ENCODE measurements at places on chromosomes 2 and 18. TPM values are rescaled to one million over a fixed set of nuclear protein-coding genes. Genes with fewer than 3 reads are reported as not detected.

SAG gene
- not detected for total RNA-seq

DNA sequence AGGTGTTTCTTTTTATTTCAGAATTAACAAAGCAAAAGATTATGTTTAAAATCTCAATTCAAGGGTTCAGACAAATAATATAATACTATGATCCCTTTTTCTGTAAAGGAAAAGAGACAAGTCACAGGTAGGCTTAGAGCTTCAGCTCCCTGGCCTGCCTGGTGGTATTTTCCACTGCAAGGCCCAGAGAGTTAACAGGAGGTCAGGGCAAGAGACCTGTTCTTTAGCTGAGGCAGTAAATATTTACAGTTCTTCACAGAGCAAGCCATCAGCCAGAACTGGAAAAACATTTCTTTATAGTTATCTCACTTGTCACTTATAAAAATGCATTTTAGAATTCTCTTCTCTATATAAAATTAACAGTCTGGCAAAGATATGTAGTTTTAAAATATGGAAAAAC lies 70.1 kb downstream of the EPG5 start:
- no peak for DNase-seq

DNA sequence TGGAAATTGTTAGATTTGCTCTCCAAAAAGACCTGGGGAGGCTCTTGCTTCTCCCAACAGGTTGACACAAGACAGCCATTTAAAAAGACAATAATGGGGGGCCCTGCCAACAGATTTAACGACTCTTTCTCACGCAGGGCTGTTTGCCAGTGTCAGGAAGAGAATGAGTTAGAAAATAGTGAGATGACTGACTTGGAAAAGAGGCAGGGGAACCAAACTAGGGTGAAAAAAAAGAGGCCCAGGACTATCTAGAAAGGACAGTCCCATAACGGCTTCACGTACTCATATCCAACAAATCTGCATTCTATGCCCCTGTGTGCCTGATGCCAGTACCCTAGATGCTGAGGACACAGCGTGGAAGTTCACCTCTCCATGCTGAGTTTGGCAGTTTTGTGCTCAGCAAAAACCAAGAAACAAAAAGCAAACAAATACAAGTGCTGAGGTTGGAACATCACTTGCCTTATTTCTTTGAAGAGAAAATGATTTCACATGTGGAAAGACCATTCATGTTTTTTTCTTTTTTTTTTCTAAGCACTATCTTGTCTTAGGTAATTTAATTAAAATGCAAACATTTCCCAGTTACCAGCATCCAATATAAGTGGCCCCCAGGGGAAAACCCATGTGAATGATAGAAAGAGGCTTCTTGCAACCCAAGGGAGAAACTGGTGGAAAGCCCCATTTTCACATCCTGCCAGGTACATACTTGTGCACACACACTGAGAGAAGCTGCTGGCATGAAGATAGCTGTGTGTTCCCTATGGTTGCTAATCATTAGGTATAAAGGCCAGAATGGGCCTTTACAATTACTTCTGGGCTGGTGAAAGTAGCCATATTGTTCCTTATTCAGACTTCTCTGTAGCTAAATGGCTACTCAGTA lies 10.6 kb upstream of the WIPF1 start:
- DNase-seq, result no peak

KCNK3 gene
- not detected for total RNA-seq

DNA sequence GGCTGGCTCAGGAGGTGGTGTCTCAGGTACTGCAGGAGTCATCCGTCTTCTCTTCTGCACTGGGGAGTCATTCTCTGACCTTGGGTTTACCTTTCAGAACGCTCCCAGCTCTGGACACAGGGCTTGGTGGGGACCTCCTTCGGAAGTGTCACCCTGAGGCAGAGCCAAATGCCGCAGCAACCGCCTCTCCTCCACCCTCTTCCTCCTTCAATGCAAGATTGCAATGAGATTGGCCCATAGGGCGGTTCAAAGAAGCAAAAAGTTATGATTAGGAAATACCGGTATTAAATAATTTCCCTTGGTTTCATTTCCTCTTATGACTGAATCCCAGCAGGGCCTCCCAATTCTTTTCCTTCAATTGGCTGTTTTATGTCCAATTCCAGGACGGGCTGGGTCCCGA lies 178.8 kb downstream of the ACKR3 start:
- peak; percentile 58 for DNase-seq

GALNT5 gene
- total RNA-seq, result 11.4 TPM

- no peak for DNase-seq
Measured at GRCh38 chr2:188096910-188097309, 194.8 kb upstream of the GULP1 start.

- no peak for DNase-seq
Measured at GRCh38 chr18:48228841-48229240, 180.3 kb downstream of the ZBTB7C start.

- DNase-seq, result no peak
Measured at GRCh38 chr18:79513381-79514081, 117.8 kb downstream of the NFATC1 start.

DNA sequence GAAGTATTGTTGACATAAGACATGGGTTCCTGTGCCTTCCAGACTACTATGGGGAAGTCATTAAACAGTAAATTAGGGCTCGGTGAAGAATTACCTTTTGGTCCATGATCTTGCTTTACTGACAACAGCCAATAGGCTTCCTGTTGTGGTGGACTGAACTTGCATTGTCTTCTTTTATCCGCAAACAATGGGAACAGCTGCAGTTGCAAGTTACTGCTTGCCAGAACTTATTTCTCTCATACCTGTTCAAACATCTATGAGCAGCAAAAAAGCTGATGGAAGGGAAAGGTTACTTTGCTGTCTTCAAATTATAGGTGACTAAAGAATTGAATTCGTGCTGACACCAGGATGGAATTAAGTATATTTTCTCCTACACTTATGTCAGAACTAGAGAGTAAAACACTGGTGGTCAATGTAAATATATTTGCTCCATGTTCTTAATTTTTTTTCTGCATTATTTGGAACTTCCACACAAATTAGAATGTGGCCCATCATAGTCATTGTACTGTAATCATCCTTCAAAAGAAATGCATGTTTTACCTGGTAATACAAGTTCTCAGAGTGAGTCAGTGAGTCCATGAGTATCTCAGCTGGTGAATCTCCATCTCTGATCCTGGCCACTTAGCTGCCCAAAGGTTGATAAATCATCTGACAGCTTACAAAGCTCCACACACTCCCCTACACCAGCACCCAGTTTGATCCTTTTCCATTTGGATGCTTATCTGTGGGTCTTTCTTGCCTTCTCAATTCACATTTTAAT lies 37.3 kb upstream of the RNF152 start:
- DNase-seq, result no peak
